ENCODE measurements at places on chromosomes 1 and 21.

DNA sequence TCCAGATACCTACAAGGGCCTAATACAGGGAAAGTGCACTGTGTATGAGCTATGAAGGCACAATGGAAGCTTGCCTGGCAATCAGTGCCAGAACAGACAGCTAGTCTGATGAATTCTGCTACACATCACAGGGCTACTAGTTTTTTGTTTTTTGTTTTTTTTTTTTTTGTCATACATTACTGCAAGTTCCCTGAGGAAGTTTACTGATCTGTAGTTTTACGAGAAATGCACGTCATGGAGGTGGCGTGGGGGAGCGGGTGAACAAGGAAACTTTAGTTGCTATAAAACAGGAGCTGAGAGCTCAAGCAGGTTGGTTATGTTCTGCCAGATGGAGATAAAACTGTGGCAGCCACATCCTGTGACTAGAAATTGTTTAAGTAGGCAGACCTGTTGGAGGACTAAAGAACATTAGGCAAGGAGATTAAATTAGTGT lies 17.7 kb downstream of the PTPRC start:
- DNase-seq = no peak

GRCh38 chr1:17886838-17887441 lies 131.8 kb downstream of the ACTL8 start:
- no peak for DNase-seq

DNA sequence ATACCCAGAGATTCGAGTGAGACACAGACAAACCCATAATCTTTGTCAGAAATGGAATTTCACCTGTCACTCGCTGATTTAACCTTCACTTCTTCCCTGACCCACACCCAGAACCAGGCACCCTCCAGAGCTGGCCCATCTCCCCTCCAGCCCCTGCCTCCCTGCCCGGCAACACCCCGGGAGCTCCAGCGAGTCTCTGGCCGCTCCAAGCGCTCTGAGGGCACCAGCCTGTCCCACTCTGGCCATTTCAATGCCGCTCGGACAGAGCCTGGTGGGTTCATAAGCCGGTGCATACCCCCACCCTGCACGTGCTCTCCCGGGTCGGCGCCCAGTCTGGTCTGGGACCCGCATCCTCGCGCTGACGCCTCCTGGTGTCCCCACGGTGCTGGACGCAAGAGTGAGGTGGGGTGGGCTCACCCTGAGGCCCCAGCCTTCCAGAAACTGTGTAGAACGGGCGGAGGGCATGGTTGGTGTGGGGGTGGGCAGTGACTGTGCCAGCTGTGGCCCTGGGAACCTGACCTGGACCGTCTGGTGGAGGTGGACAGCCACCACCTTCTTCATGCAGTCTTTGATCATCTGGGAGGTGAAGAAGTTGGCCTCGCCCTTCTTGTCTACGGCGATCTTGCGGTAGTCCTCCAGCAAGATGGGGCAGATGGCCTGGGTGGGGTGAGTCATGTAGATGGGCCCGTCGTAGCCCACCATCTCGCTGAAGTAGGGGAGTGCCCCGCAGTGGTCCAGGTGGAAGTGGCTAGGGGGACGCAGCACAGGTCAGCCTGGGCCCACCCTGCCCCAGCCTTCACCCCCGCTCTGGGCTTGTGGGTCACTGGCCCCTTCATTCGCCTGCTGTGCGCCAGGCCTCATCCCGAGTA lies 5.4 kb downstream of the INTS11 start:
- no peak for DNase-seq

DNA sequence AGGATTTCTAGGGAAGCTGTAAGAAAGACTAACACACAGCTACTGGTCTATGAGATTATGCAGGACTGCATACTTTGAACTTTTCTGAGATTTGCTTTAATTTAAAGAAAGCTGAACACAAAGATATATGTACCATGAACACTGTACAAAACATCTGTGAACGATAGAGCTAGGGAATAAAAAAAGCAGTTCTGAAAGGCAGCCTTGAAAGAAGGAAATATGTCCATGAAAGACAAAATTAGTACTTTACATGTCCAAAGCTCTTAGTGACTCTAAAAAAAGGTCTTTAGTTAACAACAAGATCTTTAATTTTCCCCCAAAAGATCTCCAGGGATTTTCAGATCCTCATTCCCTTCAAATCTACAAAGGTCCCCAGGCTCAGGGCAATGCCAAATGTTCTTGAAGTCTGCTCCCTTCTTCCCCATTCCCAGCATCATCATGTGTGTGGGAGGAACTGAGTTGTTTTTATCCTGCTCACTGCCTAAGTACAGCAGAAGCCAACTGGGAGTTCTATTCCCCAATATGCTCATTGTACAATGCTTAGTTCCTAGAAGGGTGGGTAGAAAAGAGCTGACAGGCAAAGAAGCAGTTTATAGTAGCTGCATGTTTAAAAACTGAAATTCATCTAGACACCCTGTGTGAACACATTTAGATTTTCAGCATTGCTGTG lies 60.1 kb upstream of the PTCH2 start:
- DNase-seq = no peak

GRCh38 chr1:203596673-203597210 lies 29.9 kb upstream of the ATP2B4 start:
- no peak for DNase-seq

DNA sequence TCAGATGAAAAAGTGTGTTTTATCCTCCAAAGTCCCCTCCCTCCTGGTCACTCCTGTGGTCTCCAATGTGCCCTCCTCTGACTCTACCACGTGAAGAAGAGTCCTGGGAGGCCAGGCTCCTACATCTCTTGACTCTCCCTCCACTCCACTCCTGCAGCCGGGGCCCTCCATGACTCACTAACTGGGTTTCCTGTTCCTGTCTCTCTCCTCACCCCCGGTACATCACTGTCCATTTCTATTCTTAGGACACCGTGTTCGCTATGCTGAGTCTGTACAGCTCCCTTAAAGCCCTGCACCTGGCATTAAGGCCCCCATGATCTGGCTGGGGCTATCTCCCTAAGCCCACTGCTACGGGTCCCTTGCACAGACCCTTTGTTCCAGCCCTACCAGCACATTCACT lies 93.4 kb downstream of the BCAR3 start:
- no peak for DNase-seq

GRCh38 chr1:110434946-110435345 lies 16.0 kb upstream of the PROK1 start:
- no peak for DNase-seq

DNA sequence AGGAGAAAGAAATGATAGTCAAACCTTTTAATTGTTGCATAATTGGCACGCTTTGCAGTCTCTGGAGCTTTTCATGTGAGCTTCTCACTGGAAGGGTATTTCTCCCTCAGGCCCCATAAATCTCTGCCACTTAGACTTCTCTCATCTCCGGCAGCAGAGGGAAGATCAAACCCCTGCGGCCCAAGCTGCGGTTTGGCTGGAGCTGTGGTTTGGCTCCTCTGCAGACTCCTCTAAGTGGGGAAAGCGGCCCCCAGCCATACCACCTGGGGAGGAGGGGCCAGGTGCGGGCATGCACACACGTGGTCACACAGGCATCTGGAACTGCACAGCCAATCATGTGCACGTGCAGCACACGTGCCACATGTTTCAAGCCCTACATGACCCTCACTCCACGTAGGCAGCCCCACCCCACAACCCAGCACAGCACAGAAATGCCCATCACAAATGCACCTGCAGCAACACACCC lies 58.3 kb downstream of the UBE2T start:
- DNase-seq = peak; percentile 100

DNA sequence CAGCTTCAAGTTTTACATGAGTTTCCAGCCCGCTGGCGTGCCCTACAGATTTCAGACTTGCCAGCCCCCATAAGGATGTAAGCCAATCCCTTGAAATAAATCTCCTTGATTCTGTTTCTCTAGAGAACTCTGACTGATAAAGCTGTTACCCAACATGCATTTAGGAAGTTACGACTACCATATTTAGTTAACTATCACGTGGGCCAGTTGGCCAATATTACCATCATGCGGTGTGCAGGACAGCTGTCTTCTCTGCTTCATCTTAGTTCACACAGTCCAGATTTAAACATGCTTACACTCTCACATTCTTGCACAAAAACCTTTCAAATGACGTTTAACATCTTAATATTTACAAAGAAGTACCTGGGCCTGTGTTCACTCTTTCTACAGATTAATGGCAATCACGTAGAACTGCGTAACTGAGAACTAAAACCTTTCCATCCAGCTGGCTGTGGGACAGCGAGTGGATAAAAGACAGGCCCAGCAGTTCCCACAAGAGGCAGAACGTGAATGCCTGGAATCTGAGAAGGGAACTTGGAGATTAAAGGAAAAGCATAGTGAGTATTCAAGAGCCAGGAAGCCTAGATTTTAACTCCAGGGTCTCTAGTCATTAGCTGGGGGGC lies 20.8 kb downstream of the FAM177B start:
- DNase-seq = no peak

- no peak for DNase-seq
Measured at GRCh38 chr1:50109116-50109515, 396 bp downstream of the ELAVL4 start.

DNA sequence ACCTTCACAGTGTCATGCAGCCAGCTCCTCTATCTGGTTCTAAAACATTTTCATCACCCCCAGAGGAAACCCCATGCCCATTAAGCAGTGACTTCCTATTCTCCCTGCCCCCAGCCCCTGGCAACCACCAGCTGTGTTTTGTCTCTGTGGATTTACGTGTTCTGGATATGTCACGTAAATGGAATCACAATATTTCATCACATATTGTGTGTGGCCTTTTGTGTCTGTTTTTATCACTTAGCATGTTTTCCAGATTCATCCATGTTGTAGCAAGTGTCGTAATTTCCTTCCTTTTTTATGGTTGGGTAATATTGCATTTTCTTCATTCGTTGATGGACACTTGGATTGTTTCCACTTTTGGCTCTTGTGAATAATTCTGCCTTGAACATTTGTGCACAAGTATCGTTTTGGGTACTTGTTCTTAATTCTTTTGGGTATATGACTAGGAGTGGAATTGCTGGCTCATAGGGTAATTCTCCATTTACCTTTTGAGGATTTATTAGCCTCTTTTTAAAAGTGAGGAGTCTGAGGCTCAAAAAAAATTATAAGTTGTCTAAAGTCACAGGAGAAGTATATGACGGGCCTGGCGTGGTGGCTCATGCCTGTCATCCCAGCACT lies 127.0 kb downstream of the MRPS6 start:
- DNase-seq = no peak

DNA sequence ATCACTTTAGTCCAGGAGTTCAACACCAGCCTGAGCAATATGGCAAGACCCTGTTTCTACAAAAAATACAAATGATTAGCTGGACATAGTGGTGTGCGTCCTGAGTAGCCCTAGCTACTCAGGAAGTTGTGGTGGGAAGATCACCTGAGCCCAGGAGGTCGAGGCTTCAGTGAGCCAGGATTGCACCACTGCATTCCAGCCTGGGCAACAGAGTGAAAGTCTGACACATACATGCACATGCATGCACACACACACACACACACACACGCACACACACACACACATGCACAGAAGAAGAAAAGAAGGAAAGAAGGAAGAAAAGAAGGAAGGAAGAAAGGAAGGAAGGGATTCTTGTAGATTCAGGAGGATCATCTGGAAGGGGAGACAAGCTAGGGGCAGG lies 104.4 kb upstream of the USP25 start:
- DNase-seq = no peak

- DNase-seq = no peak
Measured at GRCh38 chr1:47576758-47577115, 138.9 kb downstream of the FOXD2 start.

DNA sequence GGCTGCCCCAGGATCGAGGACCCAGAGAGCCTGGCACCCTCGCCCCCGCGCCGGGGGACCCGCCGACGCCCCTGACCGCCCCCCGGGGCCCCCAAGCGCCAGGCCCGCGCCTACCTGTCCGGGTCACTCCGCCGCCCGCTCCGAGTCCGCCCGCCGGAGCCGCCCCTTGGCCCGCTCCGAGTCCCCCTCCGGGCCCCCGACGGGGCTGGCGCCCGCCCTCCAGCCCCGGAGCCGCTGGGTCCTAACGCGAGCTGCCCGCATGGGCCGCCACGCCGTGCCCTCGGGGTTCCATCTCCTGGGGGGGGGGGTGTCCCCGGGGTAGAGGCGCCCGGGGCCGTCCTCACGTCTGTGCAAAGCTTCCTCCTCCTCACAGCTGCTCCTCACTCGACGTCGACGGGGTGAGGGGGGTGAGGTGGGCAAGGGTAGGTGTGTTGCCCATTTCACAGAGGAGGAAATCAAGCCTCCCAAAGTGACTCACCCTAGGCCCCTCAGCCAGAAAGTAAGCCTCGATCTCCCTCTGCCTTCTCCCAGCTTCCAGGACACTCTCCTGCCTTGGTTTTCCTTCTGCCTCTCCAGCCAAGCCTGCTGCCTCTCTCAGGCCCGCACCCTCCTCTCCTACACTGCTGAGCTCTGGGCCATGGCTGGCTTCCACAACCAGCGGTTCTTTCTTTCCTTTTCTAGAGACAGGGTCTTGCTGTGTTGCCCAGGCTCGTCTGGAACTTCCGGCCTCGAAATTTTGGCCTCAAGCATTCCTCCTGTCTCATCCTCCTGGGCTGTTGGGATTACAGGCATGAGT lies at the start of gene MFAP2:
Gene MFAP2 (minus strand): TSS at position 148 of the 796 bp plus-strand sequence. CDS start 2,347 bp downstream, outside the sequence.
- DNase-seq = no peak

DNA sequence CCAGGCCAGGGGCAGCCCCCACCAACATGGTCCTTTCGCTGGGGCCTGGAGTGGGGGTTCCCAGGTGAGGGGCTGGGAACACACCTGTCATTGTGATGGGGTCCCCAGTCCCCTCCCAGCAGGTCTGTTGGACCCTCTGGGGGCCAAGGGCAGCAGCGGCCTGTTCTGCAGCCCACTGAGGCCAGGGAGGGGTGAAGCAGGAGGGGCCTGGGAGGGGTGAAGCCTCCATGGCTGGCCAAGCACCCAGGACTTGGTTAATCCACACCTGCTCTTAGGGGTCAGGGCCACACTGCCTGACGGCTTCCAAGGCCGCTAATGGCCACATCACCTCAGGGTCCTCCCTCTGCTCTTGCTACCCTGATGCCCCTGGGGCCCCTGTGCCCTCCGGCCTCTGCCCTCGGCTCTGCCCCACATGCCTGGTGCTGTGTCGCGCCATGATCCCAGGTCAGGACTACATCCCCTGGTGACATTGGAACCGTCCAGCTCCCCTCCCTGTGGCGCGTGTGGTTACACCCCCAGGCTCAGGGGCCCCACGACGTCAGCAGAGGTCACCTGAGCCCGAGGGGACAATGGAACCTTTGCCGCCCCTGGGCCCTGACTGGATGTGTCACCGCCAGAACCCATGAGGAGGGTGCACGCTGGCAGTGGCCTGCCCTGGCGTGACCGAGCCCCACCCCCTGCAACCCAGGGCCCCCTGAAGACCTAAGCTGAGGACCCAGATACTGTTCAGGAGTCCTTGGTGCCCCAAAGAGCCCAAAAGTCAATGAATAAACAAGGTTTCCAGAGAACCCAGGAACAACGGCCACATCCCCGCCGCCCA lies 7.0 kb downstream of the TNFRSF18 start:
- DNase-seq = no peak

- DNase-seq = no peak
Measured at GRCh38 chr21:45622416-45623097, 21.0 kb upstream of the PCBP3 start.

DNA sequence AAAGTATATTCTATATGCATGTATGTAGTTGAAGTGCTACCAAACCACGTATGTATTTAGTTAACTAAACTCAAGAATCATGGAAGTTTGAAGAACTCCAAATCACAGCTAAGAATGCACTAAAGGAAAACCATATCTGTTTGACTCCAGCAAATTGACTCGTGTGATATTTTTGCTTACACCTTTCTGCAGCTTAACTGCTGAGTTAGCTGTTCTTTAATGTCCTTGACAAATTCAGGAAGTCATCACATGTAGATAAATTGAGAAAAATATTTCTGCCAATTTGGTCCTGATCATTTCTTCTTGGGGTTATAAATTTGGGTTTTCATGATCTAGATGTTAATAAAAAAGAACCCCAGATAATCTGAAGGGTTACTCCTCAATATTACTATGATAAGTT lies 83.0 kb downstream of the NFIA start:
- DNase-seq = no peak

GRCh38 chr1:41030872-41031616 lies 9.5 kb upstream of the SLFNL1 start:
- no peak for DNase-seq
